ENCODE measurements at places on chromosomes 6 and 20.
A peak's percentile ranks its signal among the peaks of the same experiment; 100 is the strongest.

DNA sequence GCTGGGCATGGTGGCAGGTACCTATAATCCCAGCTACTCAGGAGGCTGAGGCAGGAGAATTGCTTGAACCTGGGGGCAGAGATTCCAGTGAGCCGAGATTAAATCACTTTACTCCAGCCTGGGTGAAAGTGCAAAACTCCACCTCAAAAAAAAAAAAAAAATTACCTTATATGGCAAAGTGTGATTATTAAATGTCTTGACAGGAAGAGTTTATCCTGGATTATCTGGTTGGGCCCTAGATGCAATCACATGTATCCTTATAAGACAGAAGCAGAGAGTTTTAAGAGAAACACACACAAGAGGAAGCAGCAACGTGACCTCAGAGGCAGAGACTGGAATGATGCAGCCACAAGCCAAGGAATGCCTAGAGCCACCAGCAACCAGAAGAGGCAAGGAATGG lies 11.0 kb downstream of the ADA start:
- no peak for ATAC-seq

DNA sequence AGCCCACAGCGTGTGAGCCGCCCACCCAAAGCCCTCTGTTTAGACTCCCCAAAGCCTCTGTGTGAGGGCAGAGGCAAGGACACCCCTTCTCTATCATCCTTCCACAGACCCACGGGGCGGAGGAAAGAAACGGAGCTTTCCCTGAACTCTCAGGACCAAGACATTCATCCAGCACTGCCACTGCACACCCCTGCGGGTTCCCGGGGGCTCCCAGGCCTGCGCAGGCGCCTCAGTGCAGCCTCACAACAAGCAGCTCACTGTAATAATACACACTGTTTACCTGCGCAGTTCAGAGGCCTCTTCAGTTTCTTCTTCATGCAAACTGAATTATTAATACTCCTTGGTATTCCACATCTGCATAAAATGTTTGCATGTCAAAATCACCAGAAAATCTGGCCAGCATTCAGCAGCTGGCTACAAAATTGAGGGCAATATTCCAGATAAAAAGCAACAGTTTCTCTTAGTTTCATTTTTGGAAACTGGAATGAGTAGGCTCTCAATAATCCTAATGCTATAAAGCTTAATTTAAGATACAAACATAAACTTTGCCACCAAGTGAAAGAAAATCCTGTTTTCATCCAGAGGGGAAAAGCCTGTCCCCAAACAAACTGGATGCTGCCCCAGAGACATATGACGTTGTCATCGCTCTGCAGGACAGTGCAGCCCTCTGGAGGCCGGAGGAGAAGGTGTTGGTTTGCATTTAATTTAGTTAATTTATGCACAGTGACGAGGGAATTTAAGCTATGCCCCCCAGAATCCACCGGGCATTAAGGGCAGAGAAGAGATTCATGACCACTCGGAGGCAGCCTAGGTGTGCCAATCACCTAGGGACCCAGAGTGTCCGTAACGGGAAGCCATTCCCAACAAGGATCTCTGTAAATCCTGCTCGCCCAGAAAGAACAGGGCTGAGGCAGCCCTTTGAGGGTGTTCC lies 45.3 kb downstream of the NINL start:
- peak; percentile 60 for ATAC-seq

DNA sequence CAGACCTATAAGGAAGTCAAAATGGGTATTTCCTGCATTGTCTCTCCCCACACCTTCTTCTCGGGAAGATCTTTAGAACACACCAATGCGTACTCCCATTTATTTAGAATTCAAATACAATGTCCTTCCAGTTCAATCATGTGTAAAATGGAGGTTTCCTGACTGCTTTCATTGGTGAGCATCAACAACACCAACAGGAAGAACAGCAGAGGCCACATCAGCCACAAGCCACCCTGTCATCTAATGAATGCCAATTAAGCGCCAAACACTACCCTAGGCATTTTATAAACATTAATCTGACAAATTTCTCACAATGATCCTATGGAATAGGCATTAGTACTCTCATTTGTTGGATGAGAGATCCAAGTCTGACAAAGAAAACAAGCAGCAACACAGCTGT lies 68.4 kb upstream of the SMLR1 start:
- ATAC-seq = no peak

DNA sequence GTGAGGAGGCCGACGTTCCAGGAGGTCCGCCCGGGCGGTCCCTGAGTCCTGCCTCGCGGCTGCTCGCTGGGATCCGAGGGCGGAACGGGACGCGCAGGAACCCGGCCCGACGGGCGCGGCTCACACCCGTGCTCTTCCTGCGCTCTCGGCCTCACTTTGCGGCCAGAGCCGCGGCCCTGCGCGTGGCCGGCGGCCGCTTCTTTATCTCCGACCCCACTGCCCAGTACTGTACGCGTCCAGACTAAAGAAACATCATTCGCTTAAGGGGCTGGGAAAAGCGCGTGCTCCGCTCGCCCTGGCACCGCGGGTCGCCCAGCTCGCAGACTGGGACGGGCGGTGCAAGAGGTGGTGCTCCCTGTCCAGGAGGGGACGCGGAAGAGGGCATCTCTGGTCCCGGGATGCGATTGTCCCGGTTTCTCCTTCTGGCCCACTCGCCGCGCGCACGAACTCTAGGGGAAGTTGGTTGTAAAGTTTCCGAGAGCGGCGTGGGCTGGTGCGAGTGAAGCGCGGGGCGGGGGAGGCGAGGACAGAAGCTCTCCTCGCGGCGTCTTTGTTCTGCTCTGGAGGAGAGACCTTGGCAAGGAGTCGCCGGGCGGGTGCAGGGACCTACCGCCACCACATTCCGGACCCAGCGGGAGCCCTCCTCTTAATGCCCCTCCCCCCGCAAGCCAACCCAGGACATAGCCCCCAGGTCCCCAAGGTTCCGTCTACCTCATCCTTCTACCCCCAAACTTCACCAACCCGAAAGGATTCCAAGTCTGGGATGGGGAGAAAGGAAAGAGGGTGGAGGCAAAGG lies 71.0 kb downstream of the SOX4 start:
- ATAC-seq = peak; percentile 49

DNA sequence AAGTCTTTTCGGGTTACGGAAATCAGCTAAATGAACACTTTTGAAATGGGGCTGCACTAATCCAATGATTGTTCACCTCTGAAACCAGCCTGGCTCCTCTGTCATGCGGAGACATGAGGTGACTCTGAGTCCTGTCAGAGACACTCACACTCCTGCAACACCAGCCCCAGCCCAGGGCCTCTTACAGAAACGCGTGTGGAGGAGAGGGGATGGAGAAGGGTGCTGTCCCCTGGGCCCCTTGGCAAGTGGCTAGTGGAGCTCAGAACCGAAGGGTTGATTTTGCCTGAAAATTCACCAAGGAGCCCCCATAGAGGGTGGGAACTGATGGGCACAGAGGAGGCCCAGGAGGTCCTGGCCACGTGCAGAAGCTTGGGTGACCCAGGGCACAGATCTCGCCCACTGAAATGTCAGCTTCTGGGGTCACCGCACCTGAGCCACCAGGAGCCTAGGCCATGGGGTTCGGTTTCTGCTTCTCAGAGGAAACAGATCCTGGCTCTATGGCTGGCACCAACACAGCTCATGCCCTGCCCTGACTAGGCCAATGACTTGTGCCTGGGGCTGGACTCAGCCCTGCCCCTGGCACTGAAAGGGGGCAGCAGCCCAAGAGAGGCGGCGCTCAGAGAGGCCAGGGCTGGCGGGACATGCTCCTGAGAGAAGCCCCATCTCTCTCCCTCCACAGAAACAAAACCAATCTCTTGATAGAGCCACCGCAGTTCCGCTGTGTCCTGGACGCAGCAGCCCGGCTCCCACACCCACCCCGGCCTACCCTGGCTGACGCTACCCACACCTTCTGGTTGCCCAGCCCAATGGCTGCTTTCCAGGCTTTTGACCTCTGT lies 144.7 kb downstream of the ERMARD start:
- ATAC-seq = no peak

DNA sequence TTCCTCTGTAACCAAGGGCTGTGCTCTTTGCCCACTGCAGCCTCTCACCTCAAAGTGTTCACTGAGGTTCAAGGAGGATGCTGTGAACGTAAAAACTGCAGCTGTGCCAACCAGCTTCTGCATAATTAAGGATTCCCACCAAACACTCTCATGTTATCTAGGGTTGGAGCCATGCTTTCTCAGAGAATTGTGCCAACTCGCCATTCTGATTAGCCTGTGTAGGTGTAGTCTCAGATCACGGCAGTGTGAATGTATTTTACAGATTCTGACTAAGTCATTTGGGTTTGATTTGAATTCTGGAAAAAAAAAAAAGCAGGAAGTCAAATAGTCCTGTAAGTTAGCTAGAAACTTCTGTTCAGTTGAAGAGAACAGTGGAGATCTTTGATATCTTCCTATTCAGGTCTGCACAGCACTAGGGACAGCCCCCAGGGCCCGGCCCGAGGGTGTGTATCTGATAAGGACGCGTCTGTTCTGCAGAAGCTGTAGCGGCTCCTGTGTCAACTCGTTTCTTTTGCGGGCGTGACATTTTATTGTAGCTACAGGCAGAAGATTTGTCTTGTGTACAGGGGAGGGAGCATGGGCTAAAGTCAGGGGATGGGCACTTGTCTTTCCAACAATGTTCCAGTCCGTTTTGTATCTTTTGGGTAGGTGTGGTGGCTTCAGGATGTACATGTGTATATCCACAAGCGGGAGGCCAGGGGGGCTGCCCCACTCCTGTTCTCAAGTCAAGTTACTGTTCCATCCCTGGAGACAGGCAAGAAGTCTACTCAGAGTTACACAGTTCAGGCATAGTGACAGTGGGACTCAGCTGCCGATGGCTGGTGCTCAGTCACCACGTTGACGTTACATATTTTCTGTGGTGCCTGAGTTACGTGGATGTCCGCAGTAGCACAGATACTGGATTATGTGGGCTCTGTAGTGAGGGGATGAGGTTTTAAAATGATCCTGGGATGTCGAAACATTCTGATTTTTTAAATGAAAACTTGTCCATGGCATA lies 12.4 kb downstream of the IRF4 start:
- no peak for ATAC-seq

DNA sequence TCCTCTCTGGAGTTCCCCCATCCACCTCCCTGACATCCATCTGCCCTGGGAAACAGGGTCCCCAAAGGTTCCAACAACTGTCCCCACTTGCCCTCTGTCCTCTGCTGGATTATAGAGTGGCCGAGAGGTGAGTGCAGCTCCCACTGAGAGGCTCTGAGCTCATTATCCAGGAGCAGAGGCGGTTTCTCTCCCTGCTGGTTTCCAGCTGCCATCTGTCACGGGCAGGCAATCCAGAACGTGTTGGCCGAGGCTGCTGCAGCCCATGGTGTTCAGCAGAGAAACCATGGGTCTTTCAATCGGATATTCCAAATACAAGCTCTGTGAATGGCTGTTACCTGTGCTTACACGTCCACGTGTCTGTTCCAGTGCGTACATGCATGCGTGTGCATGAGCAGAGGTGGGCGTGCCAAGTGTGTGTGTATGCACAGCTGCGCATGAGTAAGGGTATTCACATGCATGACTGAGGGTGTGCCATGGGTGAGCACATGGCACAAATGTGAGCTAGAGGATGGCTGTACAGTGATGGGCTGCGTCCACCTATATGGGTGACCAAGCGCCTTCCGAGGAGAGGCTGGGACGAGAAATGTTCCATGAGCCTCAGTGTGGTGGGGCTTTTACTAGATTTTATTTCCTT lies 183.7 kb upstream of the PMEPA1 start:
- ATAC-seq = no peak

- ATAC-seq = no peak
Measured at GRCh38 chr6:48212501-48212900, 101.5 kb upstream of the PTCHD4 start.

GRCh38 chr6:149834513-149835481 lies 29.4 kb downstream of the LRP11 start:
- ATAC-seq = peak; percentile 46

- ATAC-seq = peak; percentile 45
Measured at GRCh38 chr20:38032585-38033329, 499 bp downstream of the TTI1 start.

DNA sequence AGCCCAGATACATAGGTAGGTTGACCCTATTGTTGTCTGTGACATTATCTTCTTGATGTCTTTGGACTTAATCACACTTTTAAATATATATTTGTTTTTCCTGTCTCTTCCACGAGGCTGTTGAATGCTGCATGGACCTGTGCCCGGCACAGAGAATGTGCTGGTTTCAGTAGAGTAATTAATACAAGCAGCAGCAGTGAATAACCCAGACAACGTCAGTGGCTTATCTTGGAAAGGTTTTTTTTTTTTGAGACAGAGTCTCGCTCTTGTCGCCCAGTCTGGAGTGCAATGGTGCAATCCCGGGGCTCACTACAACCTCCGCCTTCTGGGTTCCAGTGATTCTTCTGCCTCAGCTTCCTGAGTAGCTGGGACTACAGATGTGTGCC lies 108.2 kb downstream of the CDH26 start:
- ATAC-seq = no peak

- ATAC-seq = no peak
Measured at GRCh38 chr6:137970368-137970767, 103.3 kb downstream of the TNFAIP3 start.
